ENCODE measurements at places on chromosomes 3 and 15. TPM values are rescaled to one million over a fixed set of nuclear protein-coding genes. Genes with fewer than 3 reads are reported as not detected.

- DNase-seq = no peak
Observed at GRCh38 chr3:130462089-130462488, 54.9 kb upstream of the COL6A6 start.

DNA sequence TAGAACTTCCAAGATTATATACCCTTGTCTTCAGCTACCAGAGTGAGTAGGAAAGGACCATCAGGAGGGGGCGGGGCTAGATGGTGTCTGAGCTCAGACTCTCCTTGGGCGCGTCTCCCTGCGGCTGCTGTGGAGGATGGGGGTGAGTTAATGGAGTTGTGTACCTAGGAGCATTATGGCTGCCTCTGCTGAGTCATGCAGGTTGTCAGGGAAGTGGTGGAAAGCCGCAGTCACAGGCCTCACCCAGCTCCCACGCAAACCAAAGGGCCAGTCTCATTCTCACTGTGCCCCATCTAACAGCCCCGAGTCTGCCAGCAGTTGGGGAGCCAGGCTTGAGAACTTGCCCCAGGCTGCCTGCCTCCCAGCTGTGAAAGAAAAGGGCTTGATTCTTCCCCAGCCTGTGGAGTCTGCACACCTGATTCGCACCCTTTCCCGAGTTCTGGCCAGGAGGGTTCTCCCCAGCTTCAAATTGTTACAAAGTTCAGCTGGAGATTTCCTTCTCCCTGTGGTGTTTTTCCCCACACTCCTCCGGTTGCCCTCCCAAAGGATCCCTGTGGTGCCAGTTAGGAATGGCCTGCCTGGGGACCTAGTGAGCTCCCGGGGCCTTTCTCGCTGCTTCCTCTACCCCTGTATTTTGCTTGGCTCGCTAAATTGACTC, 143.3 kb downstream of the HCN4 start:
- no peak for DNase-seq

GRCh38 chr3:10338591-10339353, 17.9 kb upstream of the SEC13 start:
- DNase-seq = no peak

GRCh38 chr15:86445579-86446252, 366.0 kb downstream of the AGBL1 start:
- no peak for DNase-seq

DNA sequence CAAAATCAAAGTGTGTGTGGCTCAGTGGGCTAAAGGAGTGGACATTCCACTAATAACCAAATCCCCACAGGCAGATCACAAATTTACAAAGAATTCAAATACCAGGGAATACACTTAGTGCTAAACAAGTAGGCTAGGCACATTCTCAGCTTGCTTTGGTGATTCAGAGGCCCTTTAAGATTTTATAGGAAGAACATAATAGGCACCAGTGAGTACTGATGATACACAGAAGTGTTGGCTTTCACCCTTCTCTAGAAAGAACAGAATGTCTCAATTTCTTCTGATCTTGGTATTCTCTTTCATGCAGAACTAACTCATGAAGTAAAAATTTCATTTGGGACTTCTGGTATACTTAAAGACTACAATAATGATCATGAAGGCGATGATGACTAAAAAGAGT, 55.0 kb downstream of the POLR2M start:
- no peak for DNase-seq

DNA sequence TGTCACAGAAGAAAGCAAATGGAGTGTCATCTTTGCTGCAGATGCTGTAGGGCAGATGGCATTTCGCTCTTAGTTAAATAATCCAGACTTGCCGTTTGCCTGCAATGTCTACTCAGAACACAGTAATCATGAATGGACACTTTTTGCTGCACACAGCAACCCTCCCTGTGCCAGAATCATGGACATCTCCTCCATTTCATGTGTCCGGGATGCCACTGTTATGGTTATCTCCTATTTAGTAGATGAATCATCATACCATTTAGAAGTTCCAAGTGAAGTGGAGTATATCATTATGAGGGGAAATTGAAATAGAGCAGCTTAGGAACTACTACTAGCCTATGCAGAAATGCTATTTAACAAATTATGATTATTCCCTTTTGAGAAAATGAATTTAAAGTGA, 118.5 kb downstream of the DUT start:
- DNase-seq = no peak

GRCh38 chr15:76503804-76504203, 167.2 kb downstream of the ISL2 start:
- DNase-seq = no peak

- no peak for DNase-seq
Observed at GRCh38 chr3:52495777-52496602, 852 bp downstream of the STAB1 start.

GRCh38 chr3:171840445-171840810, 2.7 kb upstream of the TMEM212 start:
- no peak for DNase-seq

- DNase-seq = no peak
Observed at GRCh38 chr3:42023380-42023779, 61.5 kb upstream of the ULK4 start.

- DNase-seq = no peak
Observed at GRCh38 chr3:47731061-47731460, 50.6 kb downstream of the SMARCC1 start.

DNA sequence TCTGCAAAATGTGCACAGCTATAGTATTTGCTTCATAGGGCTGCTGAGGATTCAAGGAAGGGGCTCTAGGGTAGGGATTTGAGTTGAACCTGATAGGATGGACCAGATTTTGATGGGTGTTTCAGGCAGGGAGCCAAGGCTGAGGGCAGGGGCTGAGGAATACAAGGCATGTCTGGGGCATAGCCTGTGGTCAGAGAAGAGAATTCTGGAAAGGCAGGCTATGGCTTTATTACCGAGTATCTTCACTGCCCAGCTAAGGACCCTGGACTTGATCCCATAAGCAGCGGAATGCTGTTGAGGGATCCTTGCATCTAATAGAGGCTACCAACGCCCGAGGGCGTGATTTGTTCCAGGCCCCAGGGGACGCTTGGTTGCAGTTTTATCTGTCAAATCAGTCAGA, 193.0 kb upstream of the TLE3 start:
- DNase-seq = no peak

- no peak for DNase-seq
Observed at GRCh38 chr3:171841620-171842000, 1.5 kb upstream of the TMEM212 start.

The HOMER2 gene
- 53.0 TPM for total RNA-seq

The SLC28A1 gene
- not detected for total RNA-seq

The BFSP2 gene
- total RNA-seq = not detected

The EPHA6 gene
- 51.0 TPM for total RNA-seq

The C2CD4A gene
- 0.73 TPM for total RNA-seq
